Right renal pelvis (tissue), 4 donors: ENCODE measurements at places on chromosomes 13 and 19.

- no peak for DNase-seq
Measured at GRCh38 chr13:39250440-39250839, 212.2 kb downstream of the NHLRC3 start.

GRCh38 chr13:37443538-37443937 lies 155.0 kb downstream of the POSTN start:
- no peak for DNase-seq

DNA sequence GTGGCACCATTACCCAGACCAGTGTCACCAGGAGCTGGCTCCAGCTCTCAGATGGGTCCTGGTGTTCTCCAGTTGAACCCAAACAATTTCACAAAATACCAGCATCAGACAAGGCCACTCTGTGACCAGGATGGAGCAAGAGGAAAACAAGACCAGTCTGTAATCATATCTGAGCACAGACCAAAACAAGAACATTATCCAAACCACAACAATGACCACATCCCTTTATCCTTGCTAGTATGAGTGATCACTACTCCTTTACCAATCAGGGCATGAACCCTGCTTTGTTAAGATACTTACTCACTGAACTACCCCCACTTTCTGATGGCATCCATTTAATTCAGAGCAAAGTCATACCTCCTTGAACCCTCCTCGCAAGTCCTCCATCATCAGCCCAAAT lies 145.9 kb downstream of the NUFIP1 start:
- DNase-seq: no peak

- no peak for DNase-seq
Measured at GRCh38 chr19:58498316-58499020, 13.3 kb downstream of the SLC27A5 start.

- no peak for DNase-seq
Measured at GRCh38 chr13:27744801-27745200, 47.5 kb upstream of the GSX1 start.

DNA sequence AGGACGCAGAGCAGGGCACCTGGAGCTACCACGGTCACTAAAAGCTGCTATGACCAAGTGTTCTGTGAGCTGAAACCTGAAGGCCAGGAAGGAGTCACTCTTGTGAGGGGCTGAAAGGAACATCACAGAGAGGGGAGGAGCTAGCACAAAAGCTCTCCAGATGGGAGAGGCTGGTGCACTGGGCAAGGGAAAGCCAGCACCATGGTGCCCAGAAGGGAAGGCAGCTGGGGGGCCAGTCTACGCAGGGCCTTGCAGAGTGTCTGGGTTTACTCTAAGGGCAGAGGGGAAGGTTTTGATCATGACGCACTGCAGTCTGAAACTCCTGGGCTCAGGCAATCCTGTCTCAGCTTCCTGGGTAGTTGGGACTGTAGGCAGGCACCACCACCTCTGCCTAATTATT lies 4.1 kb upstream of the ZNF580 start:
- DNase-seq: no peak

DNA sequence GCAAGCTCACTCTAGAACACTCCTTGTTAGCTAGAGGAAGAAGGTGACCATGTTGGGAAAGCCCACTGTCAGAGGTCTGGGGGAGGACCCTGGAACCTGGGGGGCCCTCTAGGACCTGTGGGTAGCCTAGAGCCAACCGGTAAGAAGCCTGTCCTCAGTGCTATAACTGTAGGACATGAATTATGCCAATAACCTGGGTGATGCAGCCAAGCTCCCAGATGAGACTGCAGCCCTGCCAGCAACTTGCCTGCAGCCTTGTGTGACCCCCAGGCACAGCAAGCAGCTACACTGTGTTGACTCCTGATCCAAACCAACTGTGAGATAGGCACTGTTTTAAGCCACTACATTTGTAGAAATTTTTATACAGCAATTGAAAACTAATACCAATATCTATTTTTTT lies 122.3 kb downstream of the MIPEP start:
- no peak for DNase-seq

DNA sequence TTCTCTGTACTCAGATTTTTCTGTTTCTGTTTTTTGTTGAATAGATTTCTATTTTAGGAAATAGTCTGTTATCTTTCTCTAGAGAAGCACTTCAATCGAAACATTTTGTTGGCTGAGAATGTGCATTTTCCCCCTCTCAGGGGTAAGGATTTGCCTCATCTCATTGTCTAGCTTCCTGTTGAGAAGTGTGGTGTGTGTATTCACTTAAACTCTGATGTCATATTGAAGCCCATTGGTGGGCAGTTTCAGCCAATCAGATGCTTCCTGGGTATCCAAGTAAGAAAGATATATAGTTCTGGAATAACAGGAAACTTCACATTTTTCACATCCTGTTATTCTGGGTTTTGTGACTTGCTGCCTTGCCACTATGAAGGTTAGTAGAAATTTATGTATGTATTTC lies 87.6 kb downstream of the ARHGEF7 start:
- DNase-seq: no peak
